ENCODE measurements at places on chromosomes 16 and 17. TPM values are rescaled to one million over a fixed set of nuclear protein-coding genes. Genes with fewer than 3 reads are reported as not detected.

The MAP2K3 gene
- total RNA-seq: 46.0 TPM

The KRT31 gene
- not detected for total RNA-seq

The FOXC2 gene
- total RNA-seq: 0.51 TPM

The OSGIN1 gene
- total RNA-seq: 11.6 TPM

DNA sequence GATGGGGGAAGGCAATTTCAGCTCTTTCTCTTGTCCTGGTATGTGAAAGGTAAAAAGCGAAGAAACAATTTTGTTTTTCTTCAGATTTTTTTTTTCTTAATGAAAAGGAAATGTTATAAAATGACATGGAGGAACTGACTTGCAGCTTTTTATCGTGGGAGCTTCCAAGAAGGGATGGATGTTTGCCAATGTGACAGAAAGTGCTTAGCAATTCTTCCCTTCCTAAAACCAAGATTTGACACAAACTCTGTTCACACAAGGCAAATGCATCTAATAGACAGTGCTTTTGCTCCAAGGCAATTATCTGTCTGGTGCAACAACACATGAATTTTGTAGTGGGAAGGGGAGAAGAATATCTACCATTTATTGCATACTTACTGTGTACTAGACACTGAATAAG lies 988.5 kb downstream of the CDH11 start:
- DNase-seq: no peak

GRCh38 chr17:10172778-10173177 lies 25.6 kb downstream of the GAS7 start:
- no peak for DNase-seq

DNA sequence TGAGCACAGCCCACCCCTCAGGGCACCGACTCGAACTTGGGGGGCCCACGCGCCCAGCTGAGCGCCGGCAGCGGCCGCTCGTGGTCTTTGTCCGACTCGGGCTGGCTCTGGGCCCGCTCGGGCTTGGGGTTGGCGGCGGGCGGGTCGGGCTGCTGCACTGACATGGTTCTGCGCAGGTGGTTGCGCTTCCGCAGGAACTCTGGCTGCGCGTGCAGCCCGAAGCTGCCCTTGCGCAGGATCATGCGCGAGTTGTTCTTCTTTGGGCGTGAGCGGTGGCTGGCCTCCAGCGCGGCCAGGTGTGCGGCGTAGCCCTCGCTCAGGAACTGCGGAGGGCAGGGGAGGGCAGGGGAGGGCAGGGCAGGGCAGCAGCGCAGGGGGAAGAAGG lies 11.1 kb downstream of the PIMREG start:
- DNase-seq: peak; percentile 82

Measured in mucosa of descending colon (tissue), 3 donors.